Mammary epithelial cell (primary cell): ENCODE measurements at places on chromosomes 3 and 15. TPM values are rescaled to one million over a fixed set of nuclear protein-coding genes. Genes with fewer than 3 reads are reported as not detected.
A peak's percentile ranks its signal among the peaks of the same experiment; 100 is the strongest.

DNA sequence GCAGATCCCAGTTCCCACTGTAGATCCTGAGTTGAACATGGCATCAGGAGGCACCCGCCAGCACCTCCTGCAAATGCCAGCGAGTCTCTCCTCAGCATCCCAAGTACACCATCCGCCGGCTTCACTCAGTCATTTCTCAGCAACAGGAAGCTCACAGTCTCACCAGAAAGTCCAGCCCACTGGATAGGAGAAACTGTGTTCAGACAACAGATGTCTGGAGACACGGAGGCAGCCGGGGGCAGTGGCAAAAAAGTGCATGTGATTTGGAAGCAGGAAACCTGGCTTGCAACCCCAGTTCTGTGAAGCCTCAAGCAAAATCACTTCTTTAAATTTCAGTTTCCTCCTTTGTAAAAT lies 68.7 kb downstream of the SRGAP3 start:
- no peak for DNase-seq

DNA sequence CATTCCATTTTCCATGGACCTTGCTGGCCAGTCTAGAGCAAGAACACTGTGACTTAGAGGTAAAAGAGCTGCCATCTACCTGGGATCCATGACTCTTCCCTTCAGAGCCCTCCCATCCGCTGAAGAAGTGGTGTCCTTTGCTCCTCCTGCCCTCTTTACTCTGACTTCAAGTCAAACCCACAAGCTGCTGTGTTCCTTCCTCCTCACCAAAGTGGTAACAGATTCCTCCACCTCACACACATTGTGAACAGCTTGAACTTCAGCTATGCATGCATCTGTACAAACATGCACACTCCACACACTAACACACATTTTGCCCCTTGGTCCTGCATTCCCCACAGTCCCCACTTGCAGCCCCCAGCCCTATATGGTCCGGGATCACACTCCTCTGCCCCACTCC lies 990 bp downstream of the IQCF5 start:
- no peak for DNase-seq

DNA sequence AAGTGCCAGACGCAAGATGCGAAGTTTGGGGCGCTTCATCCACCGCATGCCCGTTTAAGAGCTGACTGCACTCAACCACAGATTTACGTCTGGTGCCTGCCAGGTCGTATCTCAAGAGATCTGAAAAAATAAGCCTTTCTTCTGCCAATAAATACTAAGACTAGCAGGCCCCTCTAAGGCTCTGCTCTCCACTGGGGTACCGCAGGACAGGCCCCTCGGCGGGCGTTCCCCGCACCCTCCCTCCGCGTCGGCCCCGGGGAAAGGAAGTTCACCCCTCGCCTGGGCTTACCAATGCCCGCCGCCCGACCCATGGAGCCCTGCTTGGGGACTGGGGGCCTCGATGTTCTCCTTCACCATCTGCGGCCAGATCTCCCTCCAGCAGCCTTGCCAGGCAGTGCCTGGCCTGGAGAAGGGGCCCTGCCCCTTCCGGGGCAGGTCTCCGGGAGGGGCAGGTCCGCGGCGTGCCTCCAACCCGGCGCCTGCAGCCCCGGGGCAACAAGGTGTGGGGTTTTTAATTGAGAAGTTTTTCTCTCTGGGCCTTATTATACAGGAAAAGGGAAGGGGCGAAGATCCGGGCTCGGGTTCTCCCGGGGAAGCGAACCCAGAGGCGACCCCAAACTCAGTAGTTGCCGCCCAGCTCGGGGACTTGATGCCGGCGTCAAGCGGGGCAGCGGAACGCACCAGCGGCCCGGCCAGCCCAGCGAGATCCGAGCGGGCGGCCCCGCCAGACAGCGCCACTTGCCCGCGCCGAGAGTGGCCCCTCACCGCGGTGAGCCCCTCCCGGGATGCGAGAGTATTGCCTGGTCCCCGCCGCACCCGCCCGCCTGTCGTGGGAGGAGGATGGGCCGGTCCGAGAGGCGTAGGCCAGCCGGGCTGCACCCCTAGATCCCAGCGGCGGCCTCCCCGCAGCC lies 735 bp downstream of the GOLGA8B start:
- DNase-seq: peak; percentile 50

GRCh38 chr15:99592145-99592791 lies 26.5 kb downstream of the MEF2A start:
- DNase-seq: no peak

GRCh38 chr3:126133606-126134005 lies 46.8 kb downstream of the ALDH1L1 start:
- DNase-seq: no peak

- DNase-seq: no peak
Measured at GRCh38 chr3:170473358-170473757, 54.7 kb downstream of the CLDN11 start.

DNA sequence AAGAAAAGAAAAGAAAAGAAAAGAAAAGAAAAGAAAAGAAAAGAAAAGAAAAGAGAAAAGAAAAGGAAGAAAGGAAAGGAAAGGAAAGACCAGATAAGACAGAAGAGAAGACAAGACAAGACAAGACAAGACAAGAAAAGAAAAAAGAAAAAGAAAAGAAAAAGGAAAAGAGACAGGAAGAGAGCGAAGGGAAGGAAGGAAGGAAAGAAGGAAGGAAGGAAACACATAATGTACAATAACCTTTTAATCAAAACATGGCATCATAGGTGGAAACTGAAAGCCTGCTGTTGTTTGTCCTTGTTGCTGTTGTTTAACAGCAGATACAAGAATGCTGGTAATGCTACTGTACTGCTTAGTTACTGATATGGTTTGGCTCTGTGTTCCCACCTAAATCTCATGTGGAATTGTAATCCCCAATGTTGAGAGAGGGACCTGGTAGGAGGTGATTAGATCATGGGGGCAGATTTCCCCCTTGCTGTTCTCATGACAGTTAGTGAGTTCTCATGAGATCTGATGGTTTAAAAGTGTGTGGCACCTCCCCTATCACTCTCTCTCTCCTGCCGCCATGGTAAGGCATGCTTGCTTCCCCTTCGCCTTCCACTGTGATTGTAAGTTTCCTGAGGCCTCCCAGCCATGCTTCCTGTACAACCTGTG lies 67.3 kb downstream of the MCF2L2 start:
- no peak for DNase-seq

DNA sequence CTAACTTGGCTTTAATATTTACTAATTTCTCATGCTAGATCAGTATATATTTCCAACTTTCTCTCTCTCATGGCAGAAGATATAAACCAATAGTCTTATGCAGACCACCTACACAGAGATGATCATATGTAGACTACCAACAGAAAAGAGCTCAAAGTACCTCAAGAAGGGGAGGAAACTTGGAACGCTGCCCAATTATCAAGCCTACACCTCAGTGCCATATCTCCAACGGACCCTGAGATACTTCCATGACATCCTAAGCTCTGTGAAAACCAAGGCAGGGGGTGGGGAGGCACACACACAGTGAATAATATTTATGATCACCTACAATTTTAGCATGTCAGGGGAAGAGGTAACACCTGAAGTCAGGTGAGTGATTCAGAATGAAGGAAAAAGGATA lies 100.6 kb downstream of the STAG1 start:
- no peak for DNase-seq

DNA sequence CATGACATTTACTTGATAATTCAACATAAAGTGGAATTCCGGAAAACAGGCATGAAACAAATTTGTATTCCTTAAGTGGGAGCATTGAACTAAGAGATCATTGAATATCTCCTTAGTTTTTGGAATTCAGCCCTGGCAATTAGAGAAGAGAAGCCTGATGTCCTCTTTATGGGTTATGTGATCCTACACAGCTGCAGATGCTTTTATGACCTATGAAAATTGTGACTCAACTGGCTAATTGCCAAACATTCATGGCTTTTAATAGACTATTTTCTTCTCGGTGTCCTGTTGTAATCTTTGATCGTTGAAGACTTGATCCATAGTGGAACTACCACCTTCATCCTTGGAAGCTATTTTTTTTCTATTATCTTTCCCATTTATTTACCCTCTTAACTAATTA lies 46.1 kb downstream of the AGBL1 start:
- DNase-seq: no peak

DNA sequence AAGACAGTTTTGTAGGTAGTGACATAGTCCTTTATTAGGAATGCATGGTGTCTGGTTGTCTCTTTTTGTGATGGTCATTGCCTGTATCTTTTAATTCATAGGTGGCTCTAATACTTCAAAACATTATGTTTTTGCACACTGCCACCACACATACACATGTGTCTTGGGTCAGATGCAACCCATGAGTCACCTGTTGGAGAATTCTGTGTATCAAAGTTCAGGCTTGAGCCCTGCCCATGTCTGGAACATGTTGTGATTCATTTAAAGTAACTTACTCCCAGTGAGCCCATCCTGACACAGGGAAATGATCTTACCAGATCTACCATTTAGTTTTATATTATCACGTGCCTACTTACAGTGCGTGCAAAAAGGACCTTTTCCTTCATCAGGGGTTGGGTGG lies 142.7 kb downstream of the GHSR start:
- peak; percentile 87 for DNase-seq

GRCh38 chr3:122021811-122022401 lies at the start of gene ILDR1:
Gene ILDR1 (minus strand): TSS chr3:122022247. CDS start chr3:122022077, 170 bp downstream.
- DNase-seq: no peak

DNA sequence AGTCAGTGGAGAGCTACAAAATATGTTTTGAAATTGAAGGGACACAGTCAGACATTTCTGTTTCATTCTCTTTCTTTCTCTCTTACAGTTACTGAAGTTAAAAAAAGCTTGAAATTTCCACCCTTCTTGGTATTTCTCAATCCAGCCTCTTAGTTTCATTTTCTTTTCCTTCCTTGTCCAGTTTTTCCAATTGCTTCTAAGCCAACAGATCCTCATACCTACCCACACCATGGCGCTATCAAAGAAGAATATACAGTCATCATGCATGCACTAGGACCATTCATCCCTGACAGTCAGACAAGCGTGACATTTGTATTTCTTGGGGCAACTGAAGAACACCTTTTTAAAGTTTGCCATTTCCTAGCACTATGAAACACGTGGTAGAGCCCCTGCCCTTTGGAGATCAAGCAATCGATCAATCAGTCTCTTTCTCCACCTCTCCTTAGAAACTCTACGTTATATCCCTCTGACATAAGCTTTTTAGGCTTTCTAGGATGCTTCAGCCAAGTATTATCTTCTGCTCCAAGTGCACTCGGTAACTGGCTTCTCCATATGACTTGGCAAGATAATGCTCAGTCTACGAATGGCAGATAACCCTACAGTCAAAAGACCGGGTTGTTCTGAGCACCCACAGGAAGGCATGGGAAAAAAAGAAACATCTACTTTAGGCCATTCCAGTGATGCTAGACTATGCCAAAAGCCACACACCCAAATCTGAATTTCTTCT lies 65.4 kb downstream of the FBN1 start:
- no peak for DNase-seq

DNA sequence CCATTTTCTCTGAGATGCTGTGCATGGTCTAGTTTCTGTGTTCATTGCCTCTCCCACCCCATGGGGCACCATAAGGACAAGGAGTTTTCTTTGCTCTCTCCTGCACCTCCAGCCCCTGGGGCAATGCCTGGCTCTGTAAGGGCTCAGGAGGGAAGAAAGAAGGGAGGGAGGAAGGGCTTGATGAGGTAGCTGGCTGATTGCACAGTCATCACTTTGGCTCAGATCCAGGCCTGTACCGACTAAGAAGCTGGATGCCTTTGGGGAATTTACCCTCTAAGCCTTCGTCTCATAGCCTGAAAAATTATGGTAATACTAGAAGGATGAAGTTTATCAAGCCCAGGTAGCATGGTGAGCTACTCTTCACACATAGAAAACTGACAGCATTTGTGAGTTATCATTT lies 382.9 kb downstream of the GABRG3 start:
- DNase-seq: no peak

GRCh38 chr3:50359760-50360110 lies 414 bp upstream of the TMEM115 start:
- no peak for DNase-seq

GRCh38 chr15:47620960-47621681 lies 96.2 kb upstream of the SEMA6D start:
- peak; percentile 49 for DNase-seq

GRCh38 chr3:14827776-14828175 lies 9.0 kb downstream of the FGD5 start:
- no peak for DNase-seq

DNA sequence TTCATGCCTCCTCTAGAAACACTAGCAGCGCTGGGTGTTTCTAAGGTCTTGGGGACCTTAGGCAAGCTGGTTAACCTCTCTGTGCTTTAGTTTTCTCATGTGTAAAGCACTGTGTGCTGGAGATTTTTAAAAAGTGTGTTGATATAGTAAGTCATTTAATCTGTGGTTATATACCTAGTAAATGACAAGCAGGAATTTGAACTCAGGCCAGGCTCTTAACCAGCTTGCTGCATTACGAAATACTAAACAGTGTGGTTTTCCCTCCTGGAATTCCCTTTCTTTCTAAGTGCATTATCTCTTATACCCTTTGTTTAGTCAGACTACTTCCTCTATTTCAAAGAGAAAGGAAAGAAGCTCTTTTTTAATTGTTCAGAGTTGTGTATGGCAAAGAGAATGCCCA lies 26.5 kb downstream of the NEO1 start:
- DNase-seq: peak; percentile 85

DNA sequence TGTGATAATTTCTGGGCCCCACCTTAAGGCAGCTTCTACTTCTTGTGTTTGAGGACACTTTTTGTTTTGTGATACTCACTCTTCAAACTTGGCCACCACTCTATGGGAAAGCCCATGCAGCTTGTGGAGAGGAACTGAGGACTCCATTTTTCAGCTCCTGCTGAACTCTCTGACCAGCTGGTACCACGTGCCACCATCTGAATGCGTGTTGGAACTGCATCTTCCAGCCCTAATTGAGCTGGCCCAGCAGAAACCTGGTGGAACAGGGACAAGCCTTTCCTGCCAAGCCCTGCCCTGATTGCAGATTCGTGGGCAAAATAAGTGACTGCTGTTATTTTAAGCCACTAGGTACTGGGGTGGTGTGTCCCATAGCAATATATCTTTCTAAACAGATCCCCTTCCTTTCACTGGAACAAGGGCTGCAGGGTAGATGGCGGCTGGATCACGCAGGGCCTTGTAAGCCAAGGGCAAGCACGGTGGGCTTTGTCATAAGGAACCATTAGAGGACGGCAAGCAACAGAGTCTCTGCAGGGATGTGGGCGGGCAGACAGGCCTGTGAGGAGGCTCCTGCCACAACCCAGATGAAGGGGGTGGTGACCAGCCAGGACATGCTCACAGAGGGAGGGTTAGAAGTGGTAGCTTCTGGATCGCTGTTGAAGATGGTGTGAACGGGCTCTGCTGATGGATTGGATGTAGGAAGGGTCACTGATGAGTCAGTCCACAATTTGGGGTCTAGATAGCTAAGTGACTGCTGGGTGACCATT lies 9.5 kb downstream of the H1-8 start:
- DNase-seq: no peak

- DNase-seq: no peak
Measured at GRCh38 chr3:9019259-9019961, 56.1 kb upstream of the RAD18 start.

The SENP8 gene
- polyA plus RNA-seq: 2.0 TPM

The CRTC3 gene
- 11.1 TPM for polyA plus RNA-seq

The NECTIN3 gene
- polyA plus RNA-seq: 4.8 TPM

The TGM5 gene
- polyA plus RNA-seq: not detected

The BTD gene
- polyA plus RNA-seq: 17.2 TPM

The LRRIQ4 gene
- polyA plus RNA-seq: not detected
